Globus pallidus (tissue), 1 donor: ENCODE measurements at places on chromosomes 11 and 22.

- DNase-seq, result no peak
Measured at GRCh38 chr22:49368976-49369725, 458.5 kb downstream of the BRD1 start.

DNA sequence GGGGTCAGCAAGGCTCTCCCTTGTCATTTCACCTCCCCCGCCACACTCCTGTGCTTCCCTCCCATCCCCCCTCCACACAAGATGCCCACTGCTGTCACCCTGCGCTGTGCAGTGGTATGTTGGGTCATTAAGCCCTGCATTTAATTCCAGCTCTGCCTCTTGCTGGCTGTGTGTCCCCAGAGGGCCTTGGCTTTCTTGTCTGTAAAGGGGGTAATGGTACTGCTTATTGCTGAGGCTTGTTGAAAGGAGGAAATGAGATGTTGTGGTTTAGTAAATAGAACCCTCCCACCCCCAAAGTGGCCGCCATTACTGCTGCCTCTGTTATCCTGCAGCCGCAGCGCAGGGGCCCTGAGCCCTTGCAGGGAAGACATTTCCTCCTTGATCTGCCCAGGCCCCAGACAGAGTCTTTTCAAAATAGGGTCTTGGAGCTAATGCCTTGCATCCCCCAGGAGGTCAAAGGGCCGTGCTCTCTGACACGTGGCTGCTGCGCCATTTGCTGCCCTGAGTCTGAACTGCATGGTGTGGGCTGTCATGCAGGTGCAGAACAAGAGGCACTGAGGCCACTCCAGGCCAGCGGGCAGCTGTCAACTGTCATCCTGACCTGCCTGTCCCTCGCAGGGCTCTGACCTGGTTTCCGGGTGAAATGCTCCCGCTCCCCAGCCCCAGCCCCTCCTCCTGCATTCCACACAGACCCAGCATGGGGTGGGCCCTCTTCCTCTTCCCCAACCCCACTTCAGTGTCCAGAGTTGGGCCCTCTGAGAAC lies 18.7 kb downstream of the PVALB start:
- no peak for DNase-seq

- DNase-seq, result no peak
Measured at GRCh38 chr11:76269247-76269646, 62.9 kb upstream of the WNT11 start.

DNA sequence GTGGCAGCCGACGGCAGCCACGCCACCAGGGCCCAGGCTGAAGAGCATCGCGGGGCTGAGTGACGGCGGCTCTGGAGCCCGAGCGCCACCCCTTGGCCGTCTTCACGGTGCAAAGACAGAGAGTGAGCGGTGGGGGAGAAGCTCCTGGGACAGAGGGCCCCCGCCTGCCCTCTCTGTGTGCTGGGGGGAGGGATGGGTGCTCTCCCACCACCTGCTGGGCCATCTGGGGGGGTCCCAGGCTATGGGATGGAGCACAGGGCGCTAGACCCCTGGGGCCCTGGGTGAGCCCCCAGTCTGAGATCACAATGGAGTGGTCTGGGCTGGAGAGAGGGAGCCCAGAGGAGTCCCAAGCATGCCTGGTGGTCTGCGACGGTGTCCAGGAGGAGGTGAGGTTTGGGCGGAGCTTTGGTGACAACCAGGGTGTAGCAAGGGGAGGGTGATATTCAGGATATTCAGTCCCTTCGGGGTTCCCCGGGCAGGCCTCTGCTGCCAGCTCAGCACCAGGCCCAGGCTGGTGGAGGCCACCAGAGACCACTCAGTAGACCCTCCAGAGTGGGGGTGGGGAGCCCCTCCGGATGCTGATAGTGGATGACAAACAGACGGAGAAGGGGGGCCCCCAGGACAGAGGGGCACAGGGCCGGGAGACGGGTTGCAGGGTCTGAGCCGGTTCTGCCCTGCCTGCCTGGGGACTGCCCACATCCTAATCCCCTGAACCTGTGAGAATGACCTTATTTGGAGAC lies 78.1 kb upstream of the PRR5 start:
- no peak for DNase-seq

DNA sequence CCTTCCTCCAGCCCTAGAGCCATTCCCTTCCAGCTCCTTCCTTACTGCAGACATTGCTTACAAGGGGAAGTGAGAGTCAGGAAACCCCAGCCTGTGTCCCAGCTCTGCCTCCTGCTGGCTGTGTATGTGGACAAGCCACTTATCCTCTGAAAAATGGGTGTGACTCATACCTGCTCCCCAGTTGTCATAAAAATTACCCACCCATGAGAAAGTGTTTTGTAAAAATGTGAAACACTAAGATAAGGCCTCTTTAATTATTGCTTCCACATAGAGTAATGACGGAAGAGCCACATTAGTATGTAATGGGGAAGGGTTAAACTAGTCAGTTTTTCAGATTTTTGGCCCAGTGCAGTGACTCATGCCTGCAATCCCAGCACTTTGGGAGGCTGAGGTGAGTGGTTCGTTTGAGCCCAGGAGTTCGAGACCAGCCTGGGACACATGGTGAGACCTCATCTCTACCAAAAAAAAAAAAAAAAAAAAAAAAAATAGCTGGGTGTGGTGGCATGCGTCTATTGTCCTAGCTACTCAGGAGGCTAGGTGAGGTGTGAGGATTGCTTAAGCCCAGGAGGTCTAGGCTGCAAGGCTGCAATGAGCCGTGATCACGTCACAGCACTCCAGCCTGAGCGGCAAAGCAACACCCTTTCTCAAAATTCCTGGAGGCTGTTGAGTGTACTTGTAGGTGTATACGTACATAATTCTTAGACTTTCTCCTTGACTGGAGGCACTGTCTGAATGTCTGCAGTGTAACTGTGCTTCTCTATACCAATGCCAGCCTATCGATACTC lies 84.9 kb downstream of the CTTN start:
- DNase-seq, result no peak

DNA sequence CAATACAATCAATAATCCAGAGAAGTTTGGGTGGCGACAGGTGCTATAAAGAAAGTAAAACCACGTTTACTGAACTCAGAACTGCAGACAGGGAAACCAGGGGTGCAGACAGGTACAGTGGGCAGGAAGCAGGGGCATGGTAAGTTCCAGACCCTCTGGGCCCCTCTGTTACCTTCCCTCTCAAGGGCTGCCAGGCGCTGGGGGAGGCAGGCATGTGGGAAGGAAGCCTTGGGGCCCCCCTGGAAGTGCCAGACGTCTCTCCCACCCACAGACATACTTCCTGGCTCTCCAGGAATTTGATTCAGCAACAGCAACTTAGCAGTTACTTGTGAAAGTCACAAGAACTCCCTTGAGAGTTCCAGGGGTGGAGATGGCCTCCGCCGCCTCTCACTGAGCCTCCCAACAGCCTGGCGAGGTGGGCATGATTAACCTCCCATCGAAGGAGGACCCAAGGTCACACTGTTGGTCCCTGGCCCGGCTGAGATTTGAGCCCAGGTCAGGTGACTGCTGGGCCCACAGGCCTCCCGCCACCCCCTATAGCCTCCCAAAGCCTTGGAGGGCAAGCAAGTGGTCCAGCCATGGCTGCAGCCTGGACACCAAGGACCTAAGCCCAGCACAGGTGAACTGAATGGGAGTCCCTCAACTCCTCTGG lies 14.1 kb upstream of the TSKU start:
- no peak for DNase-seq

DNA sequence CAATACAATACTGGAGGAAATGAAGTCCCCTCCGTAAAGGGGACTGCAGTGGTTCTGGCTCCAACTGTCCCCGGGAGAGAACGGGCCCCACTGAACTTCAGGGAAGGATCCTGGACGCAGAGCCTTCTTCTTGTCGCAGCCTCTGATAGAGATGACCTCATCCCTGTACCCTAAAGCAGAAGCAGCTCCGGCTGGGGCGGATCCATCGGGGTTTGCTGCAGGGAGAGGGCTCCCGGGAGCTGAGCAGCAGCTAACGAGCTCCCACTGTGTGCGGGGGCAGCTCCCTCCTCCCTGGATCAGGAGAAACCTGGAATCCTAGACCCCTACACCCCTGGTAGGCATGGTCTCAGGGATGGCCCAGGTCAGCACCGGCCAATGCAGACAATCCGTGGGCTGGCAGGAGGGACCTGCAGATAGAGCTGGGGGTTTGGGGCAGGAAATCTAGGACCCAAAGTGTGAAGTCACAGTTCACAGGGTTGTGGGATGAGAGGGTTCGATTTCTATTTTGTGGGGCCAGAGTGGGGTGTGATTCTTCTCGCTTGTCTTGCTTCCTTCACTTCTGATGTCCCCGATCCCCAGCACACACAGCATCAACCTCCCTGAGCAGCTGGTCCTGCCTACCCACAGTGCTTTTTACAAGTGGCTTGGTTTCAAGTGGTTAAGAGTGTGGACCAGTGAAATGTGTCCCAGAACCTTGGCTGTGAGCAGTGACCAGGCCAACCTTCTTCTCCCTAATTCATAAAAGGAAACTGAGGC lies 12.9 kb downstream of the KIAA0930 start:
- peak; percentile 61 for DNase-seq

DNA sequence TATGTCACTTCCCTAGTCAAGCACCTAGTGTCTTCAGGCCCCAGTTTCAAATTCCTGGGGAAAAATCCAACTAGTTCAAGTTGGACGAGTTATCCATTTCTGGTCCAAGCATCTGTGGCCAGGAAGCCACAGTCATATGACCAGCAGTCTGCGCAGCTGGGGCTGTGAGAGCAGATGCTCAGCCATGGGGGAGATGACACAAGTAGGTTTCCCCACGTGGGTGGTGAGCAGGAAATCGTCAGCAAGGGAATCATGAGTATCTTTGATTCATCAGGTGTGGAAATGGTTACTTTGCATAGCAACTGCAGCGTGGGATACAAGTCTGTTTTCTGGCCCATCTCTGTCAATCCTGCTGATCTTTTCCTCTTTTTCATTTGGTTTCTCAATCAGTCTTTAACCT lies 185.3 kb downstream of the C11orf91 start:
- no peak for DNase-seq

GRCh38 chr11:77379253-77379652 lies 77.8 kb upstream of the GDPD4 start:
- no peak for DNase-seq

DNA sequence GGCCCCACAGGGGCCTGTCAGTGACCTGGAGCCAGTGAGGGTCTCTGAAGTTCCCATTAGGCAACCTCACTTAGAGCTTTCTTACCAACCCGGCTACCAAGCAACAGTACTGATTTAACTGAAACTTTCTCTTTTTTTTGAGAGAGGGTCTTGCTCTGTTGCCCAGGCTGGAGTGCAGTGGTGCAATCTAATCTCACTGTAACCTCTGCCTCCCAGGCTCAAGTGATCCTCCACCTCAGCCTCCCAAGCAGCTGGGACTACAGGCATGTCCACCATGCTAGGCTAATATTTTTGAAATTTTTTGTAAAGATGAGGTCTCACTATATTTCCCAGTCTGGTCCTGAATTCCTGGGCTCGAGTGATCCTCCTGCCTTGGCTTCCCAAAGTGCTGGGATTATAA lies 42.5 kb downstream of the ARFGAP3 start:
- no peak for DNase-seq

DNA sequence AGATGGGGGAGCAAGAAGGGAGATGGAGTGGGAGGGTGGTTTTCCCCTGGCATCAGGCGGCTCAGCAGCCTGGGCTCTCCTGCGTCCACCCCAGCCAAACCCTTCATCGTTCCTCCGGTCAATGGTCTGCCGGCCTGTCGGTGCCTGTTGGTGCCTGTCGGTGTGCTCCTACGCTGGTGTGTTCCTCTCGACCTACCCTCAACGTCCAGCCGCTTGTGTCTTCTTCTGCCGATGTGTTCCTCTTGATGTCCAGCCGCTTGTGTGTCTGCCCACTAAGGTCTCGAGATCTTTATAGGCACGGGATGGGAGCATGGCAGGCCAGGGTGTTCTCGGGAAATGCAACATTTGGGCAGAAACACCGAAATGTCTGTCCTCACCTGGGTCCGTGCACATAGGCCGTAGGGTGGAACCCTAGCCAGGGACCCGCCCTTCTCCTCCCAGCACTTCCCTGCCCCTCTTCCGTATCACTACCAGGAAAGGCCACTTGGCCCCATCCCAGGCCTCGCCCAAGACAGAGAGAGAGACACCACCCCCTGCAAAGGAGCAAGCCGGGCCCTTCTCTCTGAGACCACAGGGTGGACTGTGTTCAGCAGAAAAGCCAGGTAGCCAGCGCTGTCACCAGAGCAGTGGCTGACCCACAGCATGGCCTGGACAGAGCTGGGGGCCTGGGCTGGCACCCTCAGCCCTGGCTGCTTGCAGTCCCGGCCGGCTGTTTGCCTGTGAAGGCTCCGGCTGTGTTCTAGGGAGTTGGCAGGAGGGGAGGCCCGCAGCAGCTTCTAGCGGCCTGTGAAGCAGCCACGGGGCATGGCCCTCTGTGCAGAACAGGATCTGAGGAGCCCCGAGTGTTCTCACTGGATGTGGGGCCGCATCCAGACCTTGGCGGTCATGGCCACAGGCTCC lies 61.6 kb upstream of the KCNQ1OT1 start:
- no peak for DNase-seq

DNA sequence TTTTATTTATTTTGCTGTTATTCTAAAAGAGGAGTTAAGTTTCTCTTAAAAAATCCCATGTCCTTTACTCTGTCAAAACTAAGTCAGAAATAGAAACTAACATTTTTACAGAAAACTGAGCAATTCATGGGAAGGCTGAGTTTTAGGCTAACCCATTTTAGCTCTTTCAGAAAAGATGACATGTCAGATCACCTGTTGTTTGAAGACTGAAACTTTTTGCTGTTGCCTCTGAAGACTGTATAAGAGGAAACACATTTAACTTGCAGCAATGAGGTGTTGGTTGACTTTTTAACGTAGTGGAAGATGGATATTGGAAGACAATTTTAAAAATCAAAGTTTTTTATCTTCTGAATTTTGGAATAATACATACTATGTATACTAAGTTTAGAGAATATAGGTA lies 115.4 kb downstream of the METTL15 start:
- no peak for DNase-seq

GRCh38 chr11:104259121-104259610 lies 95.2 kb upstream of the PDGFD start:
- no peak for DNase-seq

DNA sequence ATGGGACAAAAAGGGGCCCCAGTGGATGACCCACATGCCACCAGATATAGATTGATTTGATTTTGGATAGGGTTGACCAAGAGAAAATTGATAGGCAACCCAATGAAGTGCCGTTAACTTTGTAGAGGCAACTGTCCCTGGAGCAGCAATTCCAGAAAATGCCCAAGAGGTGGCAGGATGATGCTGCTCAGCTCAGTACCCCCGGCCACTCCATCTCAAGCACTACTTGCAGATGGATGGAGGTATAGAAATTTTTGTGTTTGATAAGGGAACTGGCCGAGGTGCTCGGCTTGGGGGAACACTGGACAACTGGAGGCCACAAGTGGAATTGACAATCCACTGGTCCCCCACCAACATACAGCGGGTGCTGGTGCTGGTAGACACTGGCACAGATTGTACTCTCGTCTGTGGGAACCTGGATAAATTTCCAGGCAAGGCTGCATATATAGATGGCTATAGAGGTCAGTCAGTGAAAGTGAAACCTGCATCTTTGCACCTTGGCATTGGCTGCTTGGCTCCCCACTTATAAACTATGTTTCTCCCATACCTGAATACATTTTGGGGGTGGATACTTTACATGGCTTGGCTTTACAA lies 86.3 kb downstream of the CCDC83 start:
- peak; percentile 82 for DNase-seq

DNA sequence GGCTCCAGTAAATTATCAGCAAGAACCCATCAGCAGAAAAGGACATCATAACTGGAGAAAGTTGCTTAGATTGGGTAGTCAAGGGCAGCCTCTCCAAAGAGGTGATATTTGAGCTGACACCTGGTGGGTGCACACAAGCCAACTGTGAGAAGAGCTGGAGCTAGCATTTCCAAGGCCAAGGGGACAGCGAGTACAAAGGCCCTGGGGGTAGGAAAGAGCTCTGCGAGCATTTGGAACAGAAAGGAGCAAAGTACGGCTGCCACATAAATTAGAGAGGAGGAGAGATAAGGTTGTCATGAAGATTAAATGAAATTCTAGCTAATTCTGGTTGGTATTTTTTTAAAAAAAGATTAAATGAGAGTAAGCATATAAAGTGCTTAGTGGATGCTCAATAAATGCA lies 21.7 kb upstream of the SMCO4 start:
- DNase-seq, result no peak
